NCI-H1930 (cell line): ENCODE measurements at places on chromosomes 1 and 21.
A peak's percentile ranks its signal among the peaks of the same experiment; 100 is the strongest.

DNA sequence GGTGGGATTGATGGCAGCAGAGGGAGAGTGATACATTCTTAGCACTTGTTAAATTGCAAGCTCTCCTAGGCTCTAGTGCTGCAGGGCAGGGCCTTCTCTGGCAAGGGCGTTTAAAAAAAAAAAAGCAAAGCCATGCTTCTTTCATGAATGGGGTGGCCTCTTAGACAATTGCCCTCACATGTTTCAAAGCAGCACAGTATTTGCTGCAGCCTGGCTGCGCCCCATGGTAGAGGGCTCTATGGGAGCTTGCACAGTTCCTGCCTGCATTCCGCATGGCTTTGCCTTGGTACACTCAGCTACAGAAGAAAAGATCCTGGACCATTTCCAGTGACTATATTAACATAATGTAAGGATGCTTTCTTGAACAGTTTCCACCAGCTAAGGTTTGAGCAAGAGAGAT lies 267.2 kb downstream of the ZNF648 start:
- no peak for DNase-seq

DNA sequence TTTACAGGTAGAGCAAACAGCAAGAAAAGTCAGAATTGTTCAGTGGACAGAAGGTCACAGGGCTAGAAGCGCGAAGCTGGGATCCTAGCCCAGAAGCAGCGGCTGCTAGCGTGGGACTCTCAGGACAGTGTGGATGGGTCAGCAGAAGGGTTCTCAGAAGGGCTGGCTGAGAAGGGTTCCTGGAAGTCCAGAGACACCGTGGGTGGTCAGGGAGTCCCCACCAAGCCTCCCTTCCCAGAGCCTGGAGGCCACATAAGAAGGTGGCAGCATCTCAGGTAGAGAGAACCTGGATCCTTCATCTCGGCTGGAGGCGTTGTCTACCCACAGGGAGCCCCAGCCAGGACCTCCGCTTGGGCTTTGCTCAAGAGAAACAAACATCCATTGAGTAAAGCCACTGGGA lies 696.3 kb downstream of the PTPRU start:
- DNase-seq: no peak

GRCh38 chr21:46183910-46184624 lies at the start of gene SPATC1L:
Gene SPATC1L, minus strand, starts transcription at chr21:46184459. Its CDS starts 1,643 bp downstream, at chr21:46182816.
- peak; percentile 36 for DNase-seq

- DNase-seq: no peak
Measured at GRCh38 chr1:2326524-2326923, 64.8 kb downstream of the MORN1 start.

- DNase-seq: peak; percentile 55
Measured at GRCh38 chr1:219660666-219661463, 48.0 kb upstream of the ZC3H11B start.

- no peak for DNase-seq
Measured at GRCh38 chr1:154410185-154410827, 5.2 kb downstream of the IL6R start.

GRCh38 chr1:156308078-156308477 lies 9.0 kb upstream of the VHLL start:
- no peak for DNase-seq

GRCh38 chr1:184596950-184597645 lies 157.6 kb downstream of the EDEM3 start:
- DNase-seq: no peak

GRCh38 chr1:27350663-27351540 lies 9.1 kb downstream of the SYTL1 start:
- no peak for DNase-seq

DNA sequence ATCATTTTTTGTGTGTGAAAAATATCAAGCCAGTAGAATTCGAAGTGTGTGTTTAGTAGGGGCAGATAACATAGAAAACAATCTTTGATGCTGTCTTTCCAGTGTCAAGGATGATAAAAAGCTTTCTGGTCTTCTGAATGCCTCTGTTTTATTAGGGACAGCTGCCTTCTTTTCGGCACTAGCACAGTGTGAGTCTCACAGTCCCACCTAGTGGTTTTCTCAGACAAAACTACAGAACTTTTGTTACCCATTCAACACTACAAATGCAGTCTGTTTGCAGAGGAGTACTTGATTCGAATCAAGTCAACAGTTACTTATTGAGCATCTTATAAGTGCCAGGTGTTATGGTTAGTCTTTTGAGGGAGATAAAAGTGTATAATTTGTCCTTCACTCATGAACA lies 30.6 kb upstream of the MCOLN3 start:
- no peak for DNase-seq

- no peak for DNase-seq
Measured at GRCh38 chr1:2319291-2319690, 72.1 kb downstream of the MORN1 start.

DNA sequence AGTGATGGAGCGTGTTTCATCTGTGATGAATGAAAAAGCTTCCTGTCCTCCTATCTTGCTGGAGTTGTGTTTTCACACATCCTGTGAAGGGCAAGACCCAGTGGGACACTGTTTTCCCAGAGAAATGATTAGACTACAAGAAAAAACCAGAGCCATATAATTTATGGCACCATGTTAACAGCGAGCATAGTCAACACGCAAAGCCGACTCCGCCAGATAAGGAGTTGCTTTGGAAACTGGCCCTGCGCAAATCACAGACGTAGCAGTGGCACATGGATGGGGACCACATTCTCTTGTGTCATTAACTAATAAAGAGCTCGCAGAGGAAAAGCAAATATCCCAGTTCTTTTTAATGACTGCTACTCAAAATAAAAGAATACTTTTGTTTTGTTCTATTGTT lies 471.2 kb upstream of the RUNX1 start:
- no peak for DNase-seq

GRCh38 chr1:6244401-6245049 lies 546 bp downstream of the HES3 start:
- DNase-seq: no peak

DNA sequence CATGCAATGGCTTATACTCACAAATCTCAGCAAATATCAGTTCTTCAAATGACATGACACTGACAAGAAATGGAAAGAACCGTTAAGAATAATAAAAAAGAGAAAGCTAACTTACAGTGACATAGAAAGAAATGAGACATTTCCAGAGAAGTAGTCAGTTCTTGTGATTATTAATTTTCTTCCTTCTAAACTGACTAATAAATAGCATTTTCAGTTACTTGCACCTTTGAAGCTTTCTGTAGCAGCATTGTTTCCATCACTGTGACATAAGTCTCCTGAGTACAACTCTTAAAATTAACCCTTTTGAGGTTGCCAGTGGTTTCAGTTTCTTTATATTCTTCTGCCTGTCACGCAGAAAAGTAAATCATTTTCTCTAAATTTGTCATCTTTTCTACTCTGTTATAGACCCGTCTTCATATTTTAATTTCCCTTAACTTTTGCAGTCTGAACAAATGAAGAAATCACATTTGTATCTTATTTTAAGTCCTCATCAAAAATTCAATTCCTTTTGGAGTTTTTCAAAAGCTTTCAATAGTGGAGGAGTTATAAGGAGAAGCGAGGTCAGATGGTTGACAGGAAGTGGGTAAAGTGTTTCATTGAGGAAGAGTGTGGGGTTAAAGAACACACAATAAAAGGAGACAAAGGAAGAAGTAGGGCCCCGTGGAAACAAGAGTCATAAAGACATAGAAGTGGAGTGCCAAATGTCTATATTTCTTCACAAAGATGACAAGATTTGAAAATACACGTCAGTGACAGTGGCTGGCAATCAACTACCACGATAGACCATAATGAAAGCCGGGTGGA lies 57.9 kb upstream of the S1PR1 start:
- DNase-seq: no peak

- no peak for DNase-seq
Measured at GRCh38 chr1:9715536-9716226, 64.2 kb downstream of the PIK3CD start.

DNA sequence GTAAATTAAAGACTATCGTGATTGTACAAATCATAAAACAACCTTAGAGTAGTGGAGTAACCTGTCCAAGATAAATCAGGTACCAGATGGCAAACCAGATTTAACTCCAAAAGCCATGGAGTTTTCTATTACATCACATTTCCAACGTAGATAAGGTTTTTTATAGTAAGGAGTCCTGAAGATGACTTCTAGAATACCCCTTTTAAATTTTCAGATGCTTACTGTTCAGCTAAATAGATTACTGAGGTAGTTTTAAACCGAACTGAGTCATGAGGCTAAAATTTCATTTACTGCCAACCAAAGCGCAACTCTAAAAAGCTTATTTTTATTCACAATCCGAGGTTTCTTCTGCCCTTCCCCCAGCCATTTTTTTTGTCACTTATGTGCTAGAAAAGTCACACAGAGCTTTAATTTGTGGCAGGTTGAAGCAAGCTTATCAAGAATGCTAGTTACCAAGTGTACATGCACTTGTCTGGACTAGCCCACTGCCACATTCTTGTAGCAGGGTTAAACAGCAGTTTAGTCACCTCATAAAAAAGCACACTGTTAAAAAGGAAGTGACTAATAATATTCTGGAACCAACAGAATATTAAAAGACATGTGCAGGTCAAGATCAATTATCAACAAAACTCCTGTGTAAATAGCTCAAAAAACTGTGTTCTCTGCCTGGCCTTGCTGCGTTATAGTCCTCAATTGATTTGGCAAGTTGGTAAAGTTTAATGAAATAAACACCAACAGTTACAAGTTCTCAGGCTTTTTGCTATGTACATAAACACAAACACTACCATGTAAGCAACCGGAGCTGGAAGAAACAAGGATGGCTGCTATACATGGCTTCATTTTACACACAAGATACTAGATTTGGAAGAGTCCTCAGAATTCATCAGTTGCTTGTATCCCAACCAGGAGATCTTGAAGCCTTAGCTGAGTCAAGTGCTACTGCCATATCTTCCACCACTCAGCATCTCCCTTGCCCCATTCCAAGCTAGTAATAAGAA lies 180.3 kb upstream of the DMRTA2 start:
- DNase-seq: no peak

DNA sequence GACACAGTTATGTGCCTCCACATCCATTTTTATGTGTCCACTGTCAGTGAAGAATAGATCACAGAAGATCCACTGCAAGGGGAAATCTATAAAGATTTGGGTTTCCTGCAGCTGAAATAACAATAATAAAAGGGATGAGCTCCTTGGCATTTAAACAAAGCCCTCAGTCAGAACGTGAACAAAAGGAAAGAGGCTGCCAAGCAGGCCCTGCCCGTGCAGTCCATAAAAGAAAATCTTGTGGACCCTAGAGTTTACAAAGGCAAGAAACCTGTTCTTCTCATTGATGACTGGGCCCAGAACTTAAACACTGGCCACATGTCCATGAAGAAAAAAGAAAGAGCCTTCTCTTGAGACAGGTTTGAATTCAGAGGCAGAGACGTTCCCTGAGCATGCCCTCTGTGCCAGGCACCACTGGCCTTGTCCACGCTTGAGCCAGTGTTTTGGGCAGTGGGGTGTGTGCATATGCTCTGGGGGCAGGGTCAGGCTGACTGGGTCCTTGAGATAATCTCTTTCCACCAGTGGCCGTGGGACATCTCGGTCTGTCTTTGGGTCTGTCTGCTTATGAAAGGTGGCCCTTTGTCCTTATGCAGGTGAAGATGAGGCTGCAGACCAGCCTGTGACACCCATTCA lies 142.7 kb downstream of the HIVEP3 start:
- DNase-seq: no peak

DNA sequence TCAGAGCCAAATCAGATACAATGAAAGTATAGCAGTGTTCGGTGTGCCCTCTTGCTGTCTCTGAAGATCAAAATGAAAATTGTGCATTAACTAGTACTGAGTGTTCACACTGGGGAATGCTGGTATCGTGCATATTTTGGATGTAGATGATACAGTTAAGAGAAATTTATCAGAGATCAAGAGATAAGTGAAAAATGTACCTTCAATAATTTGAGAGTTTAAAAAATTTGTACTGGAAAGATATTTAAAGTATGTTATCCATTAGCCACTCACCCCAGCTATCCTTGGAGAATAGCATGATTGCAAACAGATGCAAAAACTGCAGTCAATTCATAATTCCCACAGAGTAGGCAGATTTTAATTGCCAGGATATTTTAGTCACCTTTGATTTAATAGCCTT lies 56.4 kb downstream of the GREM2 start:
- DNase-seq: no peak

DNA sequence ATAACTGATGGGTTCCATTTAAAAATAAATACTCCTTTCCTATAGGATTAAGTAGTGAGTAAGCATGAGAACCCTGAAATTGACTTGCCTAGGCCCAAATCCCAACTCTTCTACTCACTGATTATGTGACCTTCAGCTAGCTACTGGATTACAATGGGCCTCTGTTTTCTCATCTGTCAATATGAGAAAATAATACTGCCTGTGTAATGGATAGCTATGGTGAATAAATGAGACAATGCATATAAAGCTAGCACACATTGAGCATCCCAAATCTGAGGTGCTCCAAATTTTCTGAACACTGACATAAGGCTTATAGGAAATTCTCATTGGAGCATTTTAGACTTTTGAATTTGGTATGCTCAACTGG lies 5.3 kb upstream of the LRRC8C start:
- DNase-seq: no peak

- DNase-seq: no peak
Measured at GRCh38 chr1:206729507-206729906, 41.1 kb upstream of the IL19 start.

- no peak for DNase-seq
Measured at GRCh38 chr1:64387389-64388285, 82.3 kb upstream of the CACHD1 start.

- DNase-seq: no peak
Measured at GRCh38 chr1:19071674-19072281, 115.3 kb upstream of the IFFO2 start.

DNA sequence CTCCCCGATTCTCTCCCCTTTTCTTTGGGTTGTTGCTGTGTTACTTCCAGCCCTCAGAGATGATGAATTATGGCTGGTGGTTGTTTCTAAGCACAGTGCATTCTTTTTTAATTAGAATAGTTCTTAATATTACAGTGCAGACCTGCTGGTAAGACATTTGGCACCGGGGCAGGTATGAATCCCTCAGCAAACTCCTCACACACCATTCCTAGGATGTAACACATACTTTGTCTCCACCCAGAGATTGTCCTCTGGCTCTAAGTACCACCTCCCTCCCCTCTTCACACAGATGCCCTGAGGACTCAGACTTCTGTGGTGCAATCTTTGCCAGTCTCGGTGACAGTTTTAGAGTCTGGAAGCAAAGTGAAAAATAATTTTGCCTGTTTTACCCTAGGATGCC lies 143.1 kb downstream of the HLX start:
- DNase-seq: no peak

- DNase-seq: no peak
Measured at GRCh38 chr1:62597281-62597680, at the start of gene ANGPTL3. Gene ANGPTL3, plus strand, starts transcription at chr1:62597520. Its CDS starts 47 bp downstream, at chr1:62597567.
